ENCODE measurements at places on chromosomes 1 and 21.
A peak's percentile ranks its signal among the peaks of the same experiment; 100 is the strongest.

- DNase-seq: no peak
Observed at GRCh38 chr1:182248721-182249120, 142.9 kb downstream of the GLUL start.

DNA sequence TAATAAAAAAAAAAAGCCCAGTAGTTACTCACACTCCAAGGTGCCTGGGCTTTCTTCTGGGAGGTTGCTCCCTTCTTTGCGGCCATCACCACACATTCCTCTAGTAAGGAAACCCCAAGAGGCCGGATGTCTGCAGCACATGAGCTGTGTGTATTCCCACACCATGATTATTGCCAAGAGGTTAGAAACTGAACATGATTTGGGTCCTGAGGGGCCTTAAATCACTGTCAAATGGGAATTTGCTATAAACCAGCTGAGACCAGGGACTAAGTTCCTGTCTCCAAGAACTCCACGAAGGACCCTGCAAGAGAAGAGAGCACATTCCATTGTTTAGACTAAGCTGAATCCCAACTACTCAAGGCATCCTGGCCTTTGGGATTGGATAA lies 85.3 kb upstream of the SSX2IP start:
- DNase-seq: no peak

DNA sequence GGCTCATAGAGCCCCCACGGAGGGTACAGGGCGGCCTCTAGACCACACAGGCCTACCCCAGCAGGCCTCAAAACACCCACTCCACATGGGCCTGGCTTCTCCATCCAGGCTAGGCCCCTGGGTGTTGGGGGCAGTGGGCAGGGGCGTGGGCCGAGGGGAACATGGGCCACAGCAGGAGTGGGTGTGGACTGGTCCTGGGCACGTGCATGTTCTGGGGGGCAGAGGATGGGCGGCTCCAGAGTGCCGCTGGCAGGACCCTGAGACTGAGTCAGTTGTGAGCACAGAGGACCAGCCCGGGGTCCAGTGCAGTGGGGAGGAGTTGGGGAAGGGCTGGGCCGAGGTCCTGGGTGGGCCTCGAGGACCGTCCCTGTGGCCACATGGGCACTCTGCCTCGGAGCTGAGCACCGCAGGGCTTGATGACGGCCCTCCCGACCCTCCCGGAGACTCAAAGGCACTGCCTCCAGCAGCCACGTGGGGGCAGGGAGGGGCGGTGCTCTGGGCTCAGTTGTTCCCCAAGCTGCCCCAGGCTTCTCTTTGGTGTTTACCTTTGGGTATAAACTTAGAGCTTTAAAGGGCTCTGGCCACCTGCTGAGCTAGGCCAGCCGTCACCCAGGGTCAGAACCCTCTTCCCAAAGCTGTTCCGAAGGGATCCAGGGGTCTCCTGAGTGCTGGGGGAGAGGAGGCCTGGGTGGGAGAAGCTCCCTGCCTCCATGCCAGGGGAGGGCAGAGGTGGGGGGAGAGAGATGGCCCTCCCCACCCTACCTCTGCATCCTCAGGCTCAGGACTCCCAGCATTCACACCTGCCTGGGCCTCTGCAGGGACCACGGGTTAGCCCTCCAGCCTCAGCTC lies 79.9 kb downstream of the MORN1 start:
- DNase-seq: peak; percentile 58

- no peak for DNase-seq
Observed at GRCh38 chr1:229138058-229138457, 132.9 kb upstream of the RAB4A start.

DNA sequence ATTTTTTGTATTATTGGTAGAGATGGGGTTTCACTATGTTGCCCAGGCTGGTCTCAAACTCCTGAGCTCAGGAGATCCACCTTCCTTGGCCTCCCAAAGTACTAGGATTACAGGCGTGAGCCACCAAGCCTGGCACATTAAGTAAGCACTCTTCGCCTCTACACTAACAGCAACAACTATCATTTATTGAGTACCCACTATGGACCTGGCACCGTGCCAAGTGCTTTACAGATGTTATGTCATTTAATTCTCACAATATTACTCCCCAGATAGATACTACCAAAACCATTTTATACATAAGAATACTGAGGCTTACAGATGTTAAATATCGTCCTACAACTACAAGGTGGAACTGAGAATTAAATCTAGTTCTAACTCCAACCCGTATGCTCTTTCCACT lies 50.1 kb downstream of the TUT4 start:
- DNase-seq: no peak

DNA sequence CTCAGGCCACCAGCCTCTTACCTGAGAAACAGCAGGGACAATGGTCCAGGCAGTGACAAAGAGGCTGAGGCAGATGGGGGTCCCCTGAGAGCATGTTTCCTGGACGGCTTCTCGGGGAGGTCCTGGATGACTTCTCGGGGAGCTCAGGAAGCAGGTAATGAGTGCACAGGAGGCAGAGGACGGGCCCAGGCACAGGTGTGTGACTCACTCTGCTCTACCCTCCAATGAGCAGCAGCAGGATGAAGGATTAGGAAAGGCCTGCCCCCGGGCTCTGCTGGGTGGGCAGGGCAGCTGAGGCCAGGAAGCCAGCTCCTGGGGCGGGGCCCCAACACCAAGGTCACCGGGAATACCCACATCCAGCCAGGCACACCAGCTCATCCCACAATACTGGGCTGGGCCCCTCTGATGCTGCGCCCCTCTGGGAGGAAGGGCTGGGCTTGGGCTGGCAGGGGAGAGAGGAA lies 17.2 kb upstream of the PTAFR start:
- no peak for DNase-seq

GRCh38 chr1:180204231-180204630 lies 25.8 kb upstream of the LHX4 start:
- DNase-seq: no peak

- peak; percentile 46 for DNase-seq
Observed at GRCh38 chr1:147389532-147390184, 147.2 kb downstream of the CHD1L start.

DNA sequence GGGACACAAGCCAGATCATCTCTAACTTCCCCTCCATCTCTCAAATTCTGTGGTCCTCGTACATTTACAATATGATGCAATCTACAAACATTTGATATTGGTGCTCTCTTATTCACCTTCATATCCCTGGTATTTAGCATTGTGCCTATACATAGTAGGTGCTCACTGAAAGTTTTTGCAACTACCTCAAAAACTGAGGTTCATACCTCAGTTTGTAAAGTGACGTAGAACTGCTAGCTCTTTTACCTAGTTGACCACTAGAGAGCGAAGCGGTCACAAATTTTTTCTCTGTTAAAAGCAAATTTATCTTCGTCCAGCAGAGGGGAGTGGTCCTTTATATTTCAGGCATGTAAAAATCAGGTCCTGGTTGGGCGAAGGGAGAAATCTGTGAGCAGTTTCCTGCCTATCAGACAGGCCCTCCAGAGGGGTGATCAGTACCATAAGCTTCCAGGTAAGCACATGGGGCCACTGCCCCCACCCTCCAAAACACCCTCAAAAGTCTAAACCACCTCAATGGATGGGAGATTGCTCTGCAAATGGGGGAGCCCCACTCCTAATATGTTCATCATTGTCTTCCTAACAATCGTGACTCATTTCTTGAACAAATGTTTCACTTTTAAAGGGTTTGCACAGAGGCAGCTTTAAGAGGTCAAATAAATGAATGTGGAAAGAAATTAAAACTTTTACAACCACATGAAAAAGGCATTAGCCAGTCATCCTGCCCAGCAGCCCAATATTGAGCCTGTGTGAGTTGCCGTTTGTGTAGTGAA lies 10.6 kb upstream of the HLCS start:
- DNase-seq: peak; percentile 72

- DNase-seq: peak; percentile 59
Observed at GRCh38 chr1:236753516-236753915, 41.6 kb upstream of the MTR start.

GRCh38 chr1:155186794-155187455 lies 13.3 kb downstream of the TRIM46 start:
- DNase-seq: no peak

GRCh38 chr21:22900490-22900889 lies 1902.3 kb downstream of the NCAM2 start:
- no peak for DNase-seq

DNA sequence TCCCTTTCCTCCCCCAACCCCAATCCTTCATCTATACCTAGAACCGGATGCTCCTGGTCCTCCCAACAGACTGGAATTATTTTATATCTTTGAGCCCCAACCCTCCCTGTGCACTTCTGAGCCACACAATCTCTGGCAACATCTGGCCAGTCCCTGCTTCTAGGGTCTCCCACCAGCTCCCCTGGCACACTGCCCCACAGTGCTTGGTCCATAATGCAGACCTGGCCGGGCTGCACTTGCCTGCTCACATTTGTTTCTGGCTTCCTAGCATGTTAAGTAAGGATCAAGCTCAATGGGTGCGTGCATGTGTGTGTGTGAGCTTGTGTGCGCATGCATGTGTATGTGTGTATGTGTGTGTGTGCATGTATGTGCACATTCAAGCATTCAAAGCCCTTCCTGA lies 8.8 kb downstream of the TRIM62 start:
- DNase-seq: no peak

GRCh38 chr1:233359431-233359830 lies 31.9 kb downstream of the MAP3K21 start:
- DNase-seq: no peak

DNA sequence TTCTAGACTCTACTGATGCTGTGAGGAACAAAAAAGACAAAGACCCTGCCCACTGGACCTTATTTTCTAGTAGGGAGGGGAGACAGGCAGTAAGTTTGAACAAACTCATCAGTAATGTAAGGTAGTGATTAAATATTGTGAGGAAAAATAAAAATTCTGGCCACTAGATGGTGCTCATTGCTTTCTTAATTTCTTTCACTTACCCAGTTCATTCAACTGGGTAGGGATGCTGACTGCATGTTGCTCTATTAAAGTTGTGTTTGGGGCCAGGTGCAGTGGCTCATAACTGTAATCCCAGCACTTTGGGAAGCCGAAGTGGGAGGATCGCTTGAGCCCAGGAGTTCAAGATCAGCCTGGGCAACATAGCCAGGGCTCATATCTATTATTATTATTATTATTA lies 6.3 kb upstream of the KYAT3 start:
- DNase-seq: peak; percentile 77

DNA sequence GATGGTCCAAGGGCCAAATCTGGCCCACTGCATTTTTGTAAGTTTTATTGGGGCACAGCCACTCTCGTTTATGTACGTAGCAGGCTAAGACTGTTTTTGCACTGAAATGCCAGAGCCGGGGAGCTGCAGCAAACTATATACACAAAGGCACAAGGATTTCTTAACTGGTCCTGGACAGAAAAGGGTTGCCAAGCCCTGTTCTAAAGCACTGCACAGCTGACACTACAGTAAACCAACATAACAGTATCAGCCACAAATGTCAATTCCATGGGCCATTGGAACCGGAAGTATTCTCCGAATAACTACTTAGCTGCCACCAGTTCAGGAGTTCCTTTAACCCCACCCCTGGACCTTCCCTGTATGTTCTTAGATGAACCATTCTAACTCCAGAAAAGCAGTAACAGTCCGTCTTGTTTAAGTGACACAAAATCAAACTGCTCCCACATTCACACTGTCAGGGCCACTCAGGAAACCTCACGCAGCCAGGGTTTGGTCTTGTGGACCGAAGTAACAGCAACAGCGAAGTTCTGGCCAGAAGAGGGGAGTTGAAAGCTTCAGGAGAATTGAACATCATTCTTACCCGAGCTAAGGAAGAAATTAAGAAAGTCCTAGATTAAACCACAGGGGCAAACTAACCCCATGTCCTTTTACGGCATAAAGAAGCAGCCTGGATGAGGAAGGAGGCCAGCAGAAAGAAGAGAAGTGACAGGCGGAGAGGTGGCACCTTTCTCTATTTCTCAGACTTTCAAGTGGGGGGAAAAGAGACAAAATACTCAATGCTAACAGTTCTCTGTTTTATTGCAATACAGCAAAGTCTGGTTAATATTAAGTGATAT lies 49.2 kb downstream of the COQ8A start:
- no peak for DNase-seq

GRCh38 chr21:14759285-14759684 lies 213.2 kb upstream of the SAMSN1 start:
- DNase-seq: no peak

- DNase-seq: peak; percentile 51
Observed at GRCh38 chr1:75908717-75909152, 23.5 kb downstream of the ASB17 start.

DNA sequence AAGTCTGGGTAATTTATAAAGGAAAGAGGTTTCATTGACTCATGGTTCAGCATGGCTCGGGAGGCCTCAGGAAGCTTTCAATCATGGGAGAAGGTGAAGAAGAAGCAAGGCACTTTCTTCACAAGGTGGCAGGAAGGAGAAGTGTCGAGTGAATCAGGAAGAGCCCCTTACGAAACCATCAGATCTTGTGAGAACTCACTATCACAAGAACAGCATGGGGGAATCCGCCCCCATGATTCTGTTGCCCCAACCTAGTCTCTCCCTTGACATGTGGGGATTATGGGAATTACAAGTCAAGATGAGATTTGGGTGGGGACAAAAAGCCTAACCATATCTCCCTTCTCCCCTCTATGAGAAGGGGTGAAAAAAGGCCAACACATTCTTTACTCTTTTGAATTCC lies 11.2 kb upstream of the IVNS1ABP start:
- DNase-seq: peak; percentile 49

GRCh38 chr21:44013380-44014088 lies 1.4 kb downstream of the TRAPPC10 start:
- peak; percentile 83 for DNase-seq

DNA sequence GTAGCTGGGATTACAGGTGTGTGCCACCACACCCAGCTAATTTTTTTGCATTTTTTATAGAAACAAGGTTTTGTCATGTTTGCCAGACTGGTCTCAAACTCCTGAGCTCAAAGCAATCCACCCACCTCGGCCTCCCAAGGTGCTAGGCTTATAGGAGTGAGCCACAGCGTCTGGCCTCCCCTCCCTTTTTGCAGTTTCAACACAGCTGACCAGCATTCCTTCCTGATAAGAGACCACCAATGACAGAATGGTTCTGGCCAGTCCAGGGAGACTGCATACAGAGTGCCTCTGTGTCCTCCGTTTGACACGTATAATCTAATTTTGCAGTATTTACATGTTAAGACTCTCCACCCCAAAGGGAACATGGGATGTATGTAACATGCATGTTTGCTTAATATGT lies 46.4 kb upstream of the CACHD1 start:
- DNase-seq: no peak

GRCh38 chr21:18646116-18646515 lies 242.5 kb upstream of the TMPRSS15 start:
- DNase-seq: peak; percentile 26

- no peak for DNase-seq
Observed at GRCh38 chr1:109931911-109932636, 21.4 kb downstream of the CSF1 start.

- peak; percentile 37 for DNase-seq
Observed at GRCh38 chr1:78333502-78333901, 157.3 kb upstream of the PTGFR start.

Measured in NB4 (cell line).